ENCODE measurements at places on chromosomes 4 and X.

GRCh38 chr4:56348576-56348975, 38.7 kb downstream of the AASDH start:
- DNase-seq: no peak

DNA sequence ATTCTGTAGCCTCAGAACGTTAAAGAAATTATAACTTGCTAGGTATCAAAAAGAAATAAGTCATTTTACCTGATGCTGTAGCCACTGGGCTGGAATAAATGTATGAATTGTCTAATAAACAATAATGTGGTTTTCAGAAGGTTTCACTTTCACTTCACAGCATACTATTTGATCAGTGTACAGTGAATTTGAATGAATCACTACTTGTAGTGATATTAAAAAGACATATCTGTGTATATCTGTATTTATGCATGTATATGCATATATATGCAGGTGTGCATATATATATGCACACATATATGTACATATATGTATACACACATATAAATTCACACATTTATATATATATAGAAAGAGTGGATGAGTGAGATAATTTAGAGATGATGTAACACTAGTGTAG, 440.0 kb upstream of the PCDH10 start:
- no peak for DNase-seq

- DNase-seq: no peak
Measured at GRCh38 chr4:187021436-187022205, 298.0 kb upstream of the FAT1 start.

- DNase-seq: no peak
Measured at GRCh38 chr4:177281351-177281909, 28.2 kb upstream of the NEIL3 start.

DNA sequence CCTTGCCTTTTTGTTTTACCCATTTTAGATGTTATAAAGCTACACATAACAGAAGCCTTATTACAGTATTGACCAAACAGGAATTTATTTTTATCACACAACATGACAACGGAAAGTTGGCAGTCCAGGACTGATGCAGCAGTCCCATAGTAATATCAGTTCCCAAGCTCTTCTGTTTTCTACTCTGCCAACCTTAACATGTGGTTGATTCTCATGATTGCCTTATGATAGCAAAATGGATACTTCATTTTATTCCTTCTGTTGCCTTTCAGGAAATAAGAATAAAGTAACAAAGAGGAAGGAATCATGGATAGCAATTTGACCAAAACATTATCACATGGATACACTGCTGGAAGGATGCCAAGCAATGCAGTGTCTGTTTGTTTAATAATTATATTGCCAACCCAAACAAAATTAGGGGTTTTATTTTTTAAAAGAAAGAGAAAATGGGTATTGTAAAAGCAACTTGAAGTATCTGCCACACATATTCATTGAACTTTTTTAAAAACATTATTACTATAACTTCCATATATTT, 275.7 kb downstream of the STPG2 start:
- no peak for DNase-seq

DNA sequence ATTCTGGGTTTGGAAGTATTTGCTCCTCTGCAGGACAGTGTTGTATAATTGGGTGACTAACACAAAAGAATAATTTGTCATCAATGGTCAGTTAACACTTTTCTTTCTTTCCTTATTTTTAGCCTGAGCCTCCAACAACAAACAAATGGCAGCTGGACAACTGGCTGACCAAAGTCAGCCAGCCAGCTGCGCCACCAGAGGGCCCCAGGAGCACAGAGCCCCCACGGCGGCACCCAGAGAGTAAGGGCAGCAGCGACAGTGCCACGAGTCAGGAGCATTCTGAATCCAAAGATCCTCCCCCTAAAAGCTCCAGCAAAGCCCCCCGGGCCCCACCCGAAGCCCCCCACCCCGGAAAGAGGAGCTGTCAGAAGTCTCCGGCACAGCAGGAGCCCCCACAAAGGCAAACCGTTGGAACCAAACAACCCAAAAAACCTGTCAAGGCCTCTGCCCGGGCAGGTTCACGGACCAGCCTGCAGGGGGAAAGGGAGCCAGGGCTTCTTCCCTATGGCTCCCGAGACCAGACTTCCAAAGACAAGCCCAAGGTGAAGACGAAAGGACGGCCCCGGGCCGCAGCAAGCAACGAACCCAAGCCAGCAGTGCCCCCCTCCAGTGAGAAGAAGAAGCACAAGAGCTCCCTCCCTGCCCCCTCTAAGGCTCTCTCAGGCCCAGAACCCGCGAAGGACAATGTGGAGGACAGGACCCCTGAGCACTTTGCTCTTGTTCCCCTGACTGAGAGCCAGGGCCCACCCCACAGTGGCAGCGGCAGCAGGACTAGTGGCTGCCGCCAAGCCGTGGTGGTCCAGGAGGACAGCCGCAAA, 106.0 kb downstream of the KLHL8 start:
- DNase-seq: no peak

DNA sequence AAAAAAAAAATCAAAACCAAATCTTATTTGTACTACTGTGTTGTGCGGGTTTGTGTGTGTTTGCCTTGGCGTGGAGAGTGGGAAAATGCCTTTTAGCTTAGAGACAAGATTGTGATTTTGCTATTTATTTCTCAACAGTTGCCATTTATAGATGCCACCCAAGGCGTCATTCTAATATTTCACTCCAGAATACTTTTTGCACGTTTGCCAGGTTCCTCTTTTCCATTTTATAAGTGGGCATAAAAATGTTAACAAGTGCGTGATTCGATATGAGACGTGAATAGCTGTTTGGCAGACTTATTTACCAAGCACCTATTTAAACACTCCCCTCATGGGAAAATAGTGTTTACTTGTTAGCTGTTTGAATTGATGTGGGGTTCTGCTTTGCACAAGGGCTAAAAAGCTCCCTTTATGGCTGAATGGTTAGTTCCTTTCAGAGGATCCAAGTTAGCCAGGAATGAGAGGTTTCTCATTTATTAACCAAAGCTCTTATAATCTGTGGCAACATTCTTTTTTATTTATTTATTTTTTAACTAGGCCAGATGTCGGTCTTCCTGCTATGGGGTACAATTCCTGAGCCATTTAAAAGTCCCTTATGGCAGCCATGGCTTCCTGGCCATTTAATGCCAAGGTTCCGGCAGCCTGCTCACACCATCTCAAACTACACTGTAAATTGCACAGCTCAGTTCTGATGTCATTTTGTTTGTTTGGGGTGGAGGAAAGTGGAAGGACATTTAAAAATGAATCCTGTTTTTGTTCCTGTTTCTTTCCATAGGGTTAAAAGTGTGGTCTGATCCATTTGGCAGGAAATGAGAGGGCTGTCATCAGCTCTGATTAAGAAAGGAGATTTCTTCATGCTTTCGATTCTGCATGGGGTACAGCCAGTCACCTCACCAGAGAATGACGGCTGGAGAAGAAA, 14.6 kb downstream of the SMIM20 start:
- DNase-seq: no peak

DNA sequence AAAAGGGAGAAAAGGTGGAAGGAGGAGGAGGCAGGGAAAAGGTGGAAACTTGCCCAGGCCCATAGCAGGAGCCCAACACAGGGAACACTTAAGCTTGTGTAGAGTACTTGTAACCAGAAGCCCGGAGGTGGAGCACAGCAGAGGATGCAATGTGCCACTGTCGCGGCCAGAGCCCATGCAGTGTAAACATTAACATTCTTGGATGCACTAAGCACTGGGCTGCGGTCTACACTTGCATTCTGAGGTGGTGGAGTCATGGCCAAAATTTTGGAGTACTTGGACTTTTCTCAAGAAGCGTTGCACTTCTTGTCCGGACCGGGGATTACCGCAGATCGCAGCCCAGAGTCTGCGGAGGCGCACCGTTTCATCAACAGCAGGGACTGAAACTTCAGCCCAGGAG, 4.5 kb upstream of the RHOXF1 start:
- DNase-seq: no peak

DNA sequence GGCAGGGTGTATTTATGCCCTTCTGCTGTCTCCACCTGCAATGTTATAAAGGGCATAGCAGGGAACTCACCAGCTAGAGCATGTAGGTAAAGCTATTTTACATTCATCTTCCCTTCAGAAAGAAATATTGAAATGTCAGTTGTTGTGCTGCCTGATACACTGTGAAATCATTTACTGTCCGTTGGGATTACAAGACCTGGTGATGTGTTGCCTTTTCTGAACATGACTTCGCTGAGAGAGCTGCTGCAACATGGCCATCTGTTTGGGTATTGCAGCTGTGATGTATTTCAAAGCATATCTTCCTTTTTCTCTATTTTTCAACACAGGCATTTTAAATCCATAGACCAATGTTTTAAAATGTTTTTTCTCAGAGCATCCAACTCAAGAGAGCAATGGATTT, 644.1 kb upstream of the GNPDA2 start:
- DNase-seq: no peak

GRCh38 chr4:170940043-170940724, 850.4 kb upstream of the AADAT start:
- DNase-seq: no peak

DNA sequence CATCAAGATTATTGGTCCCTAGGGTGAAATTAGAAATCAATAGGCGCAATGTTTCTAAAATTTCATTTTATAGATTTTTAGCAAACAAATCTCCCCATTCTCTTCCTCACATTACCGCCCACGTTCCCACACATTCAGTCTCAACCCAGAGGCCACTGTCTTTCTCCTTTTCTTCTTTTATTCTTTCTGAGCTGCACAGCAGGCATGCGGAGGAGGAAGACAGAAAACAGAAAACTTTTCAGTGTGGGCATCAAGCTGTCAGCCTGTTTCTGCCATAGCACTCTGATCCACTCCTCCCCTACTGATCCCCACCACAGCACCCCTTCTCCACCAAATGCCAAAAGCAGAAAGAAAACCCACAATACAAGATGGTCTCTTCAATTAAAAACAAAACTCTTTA, 94.8 kb upstream of the ADAMTS3 start:
- DNase-seq: no peak

DNA sequence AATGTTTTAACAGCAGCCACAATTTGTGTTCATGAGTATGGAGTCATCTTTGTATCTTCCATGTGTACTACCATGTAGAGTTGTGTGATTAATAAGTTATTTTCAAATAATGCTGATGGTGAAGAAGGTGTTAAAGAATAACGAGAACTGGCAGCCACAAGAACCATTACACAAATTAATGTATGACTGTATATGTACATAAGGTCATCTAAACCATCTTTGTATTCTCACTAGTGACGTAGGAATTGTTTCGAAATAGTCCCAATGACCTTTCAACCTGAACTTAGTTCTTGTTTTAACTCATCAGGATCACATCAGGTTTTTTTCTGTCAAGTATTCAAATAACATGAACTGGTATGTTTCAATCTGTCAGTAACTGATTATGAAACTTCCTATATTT, 48.3 kb upstream of the NOCT start:
- no peak for DNase-seq

- DNase-seq: no peak
Measured at GRCh38 chrX:8272821-8273220, 101.8 kb upstream of the VCX2 start.

GRCh38 chrX:110242371-110242770, 75.5 kb downstream of the AMMECR1 start:
- no peak for DNase-seq

DNA sequence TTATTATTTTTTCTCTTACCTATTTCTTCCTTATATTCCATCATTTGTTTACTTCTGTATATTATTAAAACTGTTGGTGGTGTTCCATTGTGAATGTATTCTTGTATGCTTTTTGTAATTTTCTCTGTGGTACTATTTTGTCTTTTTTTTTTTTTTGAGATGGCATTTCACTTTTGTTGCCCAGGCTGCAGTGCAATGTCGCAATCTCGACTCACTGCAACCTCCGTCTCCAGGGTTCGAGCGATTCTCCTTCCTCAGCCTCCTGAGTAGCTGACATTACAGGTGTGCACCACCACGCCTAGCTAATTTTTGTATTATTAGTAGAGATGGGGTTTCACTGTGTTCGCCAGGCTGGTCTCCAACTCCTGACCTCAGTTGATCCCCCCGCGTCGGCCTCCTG, 8.6 kb downstream of the KDM6A start:
- DNase-seq: no peak

- DNase-seq: no peak
Measured at GRCh38 chr4:158810487-158811215, 41.8 kb downstream of the FNIP2 start.

GRCh38 chr4:60683357-60683756, 516.8 kb upstream of the ADGRL3 start:
- DNase-seq: no peak

DNA sequence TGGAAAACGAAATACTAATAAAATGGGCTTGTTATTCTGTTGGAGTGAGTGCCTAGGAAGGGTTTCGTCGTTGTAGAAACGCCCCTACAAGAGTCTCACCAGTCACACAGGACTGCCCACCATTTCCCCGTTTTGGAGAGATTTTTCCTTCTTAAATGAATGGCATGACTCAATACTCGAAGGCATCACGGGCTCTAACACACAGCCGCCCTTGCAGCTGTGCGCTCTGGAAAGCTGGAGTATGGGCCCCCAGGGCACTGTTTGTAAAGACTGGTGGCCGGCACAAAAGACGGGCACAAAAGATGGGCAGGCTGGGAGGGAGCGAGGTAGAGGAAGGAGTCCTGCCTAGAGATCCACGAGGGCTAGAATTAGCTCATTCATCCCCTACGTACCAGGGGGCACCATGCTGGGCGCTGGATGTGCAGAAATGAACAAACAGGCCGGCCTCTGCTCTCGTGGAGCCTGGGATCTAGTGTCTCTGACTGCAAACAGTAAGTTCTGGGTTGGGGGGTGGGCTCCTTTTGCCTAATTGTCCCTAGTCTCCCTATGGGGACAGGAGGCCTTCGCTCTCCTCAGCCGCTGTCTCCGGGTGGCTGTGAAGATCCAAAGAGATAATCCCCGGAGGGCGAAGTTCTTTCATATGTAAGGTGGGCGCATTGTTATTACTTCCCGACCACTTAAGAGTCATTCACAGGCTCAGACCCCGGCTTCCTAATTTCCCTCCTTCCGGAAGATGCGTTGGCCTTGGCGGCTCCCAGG, 1.0 kb upstream of the SFRP2 start:
- DNase-seq: no peak

- no peak for DNase-seq
Measured at GRCh38 chr4:158835226-158836001, 66.6 kb downstream of the FNIP2 start.

DNA sequence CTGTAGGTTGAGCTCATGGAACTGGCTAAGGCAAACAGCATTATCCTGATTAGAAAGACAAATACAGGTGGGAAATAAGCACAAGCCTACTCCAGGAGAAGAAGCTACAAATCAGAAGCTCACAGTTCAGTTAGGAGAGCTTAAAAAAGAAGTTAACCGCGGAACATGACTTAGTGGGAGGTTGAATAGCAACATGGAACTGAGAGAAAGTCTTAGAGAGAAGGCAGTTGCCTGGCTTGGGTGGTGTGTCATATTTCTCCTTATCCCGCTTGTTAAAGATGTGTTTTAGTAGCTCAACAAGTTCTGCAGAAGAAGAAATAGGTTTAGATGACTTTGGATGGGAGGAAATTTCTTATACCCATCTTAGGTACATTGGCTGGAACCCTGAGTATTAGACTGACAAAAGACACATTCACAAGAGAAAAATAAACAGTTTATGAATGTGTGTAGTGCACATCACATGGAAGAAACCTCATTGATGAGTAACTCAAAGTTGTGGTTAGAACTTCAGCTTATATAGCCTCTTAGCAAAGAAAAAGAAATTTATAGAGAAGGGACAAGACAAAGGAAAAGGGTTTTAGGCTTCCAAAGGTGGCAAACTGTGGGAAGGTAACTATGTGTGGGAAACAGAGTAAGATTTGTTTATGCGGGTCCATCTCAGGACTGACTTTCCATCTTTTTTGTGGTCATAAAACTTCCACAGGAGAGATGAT, 37.4 kb upstream of the RXFP1 start:
- no peak for DNase-seq

GRCh38 chrX:133921764-133922389, 63.5 kb downstream of the GPC3 start:
- DNase-seq: no peak
